ENCODE measurements at places on chromosomes 5 and 9.

DNA sequence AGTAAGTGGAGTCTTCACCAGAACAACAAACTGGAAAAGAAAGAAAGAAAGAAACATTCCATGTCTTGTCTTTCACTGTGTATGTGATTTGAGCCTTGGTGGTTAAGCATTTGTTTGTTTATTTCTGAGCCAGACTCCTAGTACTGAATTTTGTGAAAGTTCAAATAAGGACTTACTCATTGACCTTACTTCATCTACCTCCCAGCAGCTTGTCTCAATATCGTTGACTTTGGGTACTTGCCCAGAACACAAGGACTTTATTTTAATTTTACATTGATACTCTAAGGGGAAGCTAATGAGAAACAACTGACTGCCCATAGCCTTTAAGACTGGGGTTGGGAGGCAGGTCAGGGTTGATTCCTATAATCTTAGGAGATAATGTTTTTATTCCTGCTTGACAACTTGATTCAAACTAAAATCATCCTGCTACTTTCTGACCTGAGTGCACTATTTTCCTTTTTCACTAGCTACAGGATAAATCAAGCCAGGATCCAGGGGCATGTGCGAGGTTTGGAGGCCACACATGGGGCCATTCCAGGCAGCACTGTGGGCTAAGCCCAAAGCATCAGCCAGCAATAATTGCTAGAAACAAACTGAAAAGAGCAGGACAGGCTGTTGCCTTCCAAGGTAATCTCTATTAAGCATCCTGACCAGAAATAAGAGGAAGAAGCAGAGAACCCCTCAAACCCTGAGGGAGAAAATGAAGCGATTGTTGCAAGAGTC, 138.9 kb upstream of the RUSC2 start:
- no peak for DNase-seq

DNA sequence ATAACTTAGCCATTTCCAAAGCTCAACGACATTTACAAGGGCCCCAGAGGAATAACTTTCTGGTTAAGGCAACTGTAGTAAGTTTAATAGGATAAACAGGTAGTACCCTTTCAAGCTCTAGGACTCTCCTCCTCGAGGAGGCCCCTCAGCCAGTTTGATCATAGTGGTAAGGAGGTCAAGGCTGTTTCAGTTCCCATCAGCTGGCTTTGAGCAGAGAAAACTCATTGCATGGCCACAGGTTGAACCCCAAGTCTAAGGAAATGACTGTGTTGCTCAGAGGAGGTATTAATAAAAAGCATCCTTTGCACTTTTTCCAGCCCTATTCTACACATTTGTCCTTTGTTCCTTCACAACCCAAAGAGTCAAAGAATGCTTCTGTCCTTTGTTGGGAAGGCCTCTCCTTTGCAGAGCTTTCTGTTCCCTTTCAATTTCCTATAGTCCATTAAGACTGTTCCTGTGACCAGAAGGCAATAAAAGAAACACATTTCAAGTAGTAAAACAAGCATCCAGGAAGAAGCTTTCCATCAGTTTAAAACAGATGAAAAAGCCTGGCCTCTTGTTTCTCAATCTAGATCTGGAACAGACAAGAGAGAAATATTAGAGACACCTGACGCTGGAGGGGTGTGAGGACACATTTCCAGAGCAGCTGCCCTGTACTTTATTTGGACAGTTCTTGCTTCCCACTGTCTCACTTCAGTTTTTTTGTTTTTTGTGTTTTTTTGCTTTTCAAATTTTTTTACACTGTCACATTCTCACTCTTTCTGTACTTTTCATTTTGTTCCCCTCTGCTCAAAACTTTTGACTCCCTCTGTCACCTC, 54.1 kb downstream of the PRRC1 start:
- DNase-seq: no peak

DNA sequence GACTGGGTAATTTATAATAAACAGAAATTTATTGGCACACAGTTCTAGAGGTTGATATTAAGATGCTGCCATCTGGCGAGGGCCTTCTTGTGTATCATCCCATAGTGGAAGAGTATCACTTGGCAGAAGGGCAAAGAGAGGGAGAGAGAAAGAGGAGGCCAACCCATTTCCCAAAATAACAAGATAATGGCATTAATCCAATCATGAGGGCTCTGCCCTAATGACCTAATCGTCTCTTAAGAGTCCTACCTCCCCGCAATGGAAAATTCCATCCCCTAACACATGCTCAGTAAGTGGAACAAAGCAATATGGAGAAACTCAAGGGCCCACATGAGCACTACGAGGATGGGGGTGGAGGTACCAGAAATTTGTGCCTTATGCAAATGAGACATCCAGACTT, 17.6 kb upstream of the VDAC1 start:
- DNase-seq: no peak

GRCh38 chr5:180540050-180540694, 46.0 kb downstream of the CNOT6 start:
- DNase-seq: no peak

DNA sequence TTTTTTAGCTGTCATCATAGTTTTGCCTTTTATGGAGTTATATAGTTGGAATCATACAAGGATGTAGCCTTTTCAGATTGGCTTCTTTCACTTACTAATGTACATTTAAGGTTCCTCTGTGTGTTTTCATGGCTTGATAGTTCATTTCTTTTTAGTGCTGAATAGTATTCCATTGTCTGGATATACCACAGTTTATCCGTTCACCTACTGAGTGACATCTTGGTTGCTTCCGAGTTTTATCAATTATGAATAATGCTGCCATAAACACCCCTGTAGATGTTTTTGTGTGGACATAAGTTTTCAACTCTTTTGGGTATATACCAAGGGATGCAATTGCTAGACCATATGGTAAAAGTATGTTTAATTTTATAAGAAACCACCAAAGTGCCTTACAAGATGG, 136.3 kb downstream of the NR3C1 start:
- DNase-seq: no peak
